Left colon (tissue), 2 donors: ENCODE measurements at places on chromosomes 7 and 10. TPM values are rescaled to one million over a fixed set of nuclear protein-coding genes. Genes with fewer than 3 reads are reported as not detected.

Gene PALS2
- 6.7 TPM for total RNA-seq

Gene CYP2C9
- total RNA-seq, result 0.67 TPM

DNA sequence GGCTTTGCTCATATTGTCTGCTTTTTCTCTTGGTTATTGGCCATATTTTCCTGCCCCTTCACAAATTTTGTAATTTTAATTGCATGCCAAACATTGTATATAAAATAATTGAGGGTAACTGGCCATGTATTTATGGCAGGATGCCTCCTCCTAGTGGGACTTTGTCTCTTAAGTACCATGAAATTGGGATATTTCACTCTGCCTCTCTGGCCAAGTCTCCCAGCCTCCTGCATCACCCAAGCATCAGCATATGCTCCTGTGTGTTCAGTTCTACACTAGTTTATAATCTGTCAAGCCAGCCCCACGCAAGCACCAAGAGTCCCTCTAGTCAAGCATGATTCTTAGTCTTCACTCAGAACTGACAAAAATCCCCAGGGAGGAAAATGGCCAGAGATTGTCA is 44.2 kb upstream of the FHIP2A start:
- DNase-seq, result no peak

DNA sequence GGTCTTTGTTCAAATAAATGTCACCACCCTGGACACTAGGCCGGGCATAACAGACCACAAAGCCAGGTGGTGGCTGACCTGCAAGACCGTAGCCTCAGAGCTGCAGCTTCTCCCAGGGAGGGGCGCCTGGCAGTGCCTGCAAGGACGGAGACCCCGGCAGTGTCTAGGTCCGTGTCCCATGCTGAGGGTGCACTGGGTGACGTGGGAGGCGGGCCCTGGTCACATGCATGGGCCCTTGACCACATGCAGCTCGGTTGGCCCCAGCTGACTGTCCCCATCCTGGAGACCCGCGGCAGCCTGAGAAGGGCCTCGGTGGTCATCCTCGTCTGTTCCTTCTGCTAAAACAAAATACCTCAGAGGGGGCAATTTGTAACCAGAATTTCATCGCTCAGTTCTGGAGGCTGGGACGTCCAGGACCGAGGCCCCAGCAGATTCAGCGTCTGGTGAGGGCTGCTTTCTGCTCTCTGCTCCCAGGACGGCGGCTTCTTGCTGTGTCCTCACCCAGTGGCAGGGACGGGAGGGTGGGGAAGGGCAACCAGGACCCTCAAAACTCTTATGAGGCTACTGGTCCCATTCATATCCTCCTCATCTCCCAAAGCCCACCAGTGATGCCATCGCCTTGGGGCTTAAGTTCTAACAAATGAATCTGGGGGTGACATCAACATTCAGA is 36.8 kb downstream of the PWWP2B start:
- no peak for DNase-seq

DNA sequence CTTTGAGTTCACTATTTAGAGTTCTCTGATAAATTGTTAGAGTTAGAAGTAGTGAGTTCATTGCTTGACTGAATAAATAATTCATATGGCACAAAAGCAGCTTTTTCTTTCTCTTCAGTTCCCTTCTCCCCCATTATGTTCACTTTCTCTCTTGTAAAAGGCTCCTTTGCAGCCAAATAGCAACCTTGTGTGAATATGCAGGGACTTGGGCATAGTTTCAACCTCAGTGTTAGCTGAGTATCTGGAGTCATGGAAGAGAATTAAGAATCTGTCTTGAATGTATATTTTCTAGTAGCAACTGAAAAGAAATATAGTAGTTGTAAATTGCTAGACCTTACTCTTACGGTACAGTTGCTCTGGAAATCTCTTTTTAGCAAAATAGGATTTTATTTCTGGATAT is 31.9 kb downstream of the ZEB1 start:
- DNase-seq, result no peak

GRCh38 chr7:157693071-157693520 is 356.3 kb downstream of the DNAJB6 start:
- no peak for DNase-seq

- DNase-seq, result no peak
Measured at GRCh38 chr7:18467011-18467410, 28.5 kb upstream of the HDAC9 start.

DNA sequence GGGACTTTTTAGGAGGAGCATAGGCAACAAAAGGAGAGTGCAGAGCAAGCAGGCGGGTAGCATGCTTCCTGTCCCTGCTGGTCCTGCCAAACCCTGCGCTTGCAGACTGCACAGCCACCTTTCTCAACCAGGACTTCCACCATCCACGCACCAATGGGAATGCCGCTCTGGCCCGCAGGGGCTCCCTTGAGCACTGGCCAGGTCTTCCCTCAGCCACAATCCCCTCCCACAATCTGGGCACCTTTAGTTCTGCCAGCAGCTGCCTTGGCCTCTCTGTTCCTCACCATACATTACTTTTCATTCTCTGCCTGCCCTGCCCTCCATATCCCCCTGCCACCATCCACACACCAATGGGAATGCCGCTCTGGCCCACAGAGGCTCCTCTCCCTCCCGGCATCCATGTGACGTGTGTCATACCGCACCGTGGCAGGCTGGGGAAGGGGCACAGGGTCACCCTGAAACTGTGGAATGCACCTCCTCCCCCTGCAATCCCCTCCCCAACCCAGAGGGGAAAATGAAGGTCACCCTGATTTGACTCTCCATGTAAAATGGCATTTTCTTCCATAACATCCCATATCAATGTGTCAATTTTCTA is 97.3 kb upstream of the MACROH2A2 start:
- DNase-seq, result no peak

DNA sequence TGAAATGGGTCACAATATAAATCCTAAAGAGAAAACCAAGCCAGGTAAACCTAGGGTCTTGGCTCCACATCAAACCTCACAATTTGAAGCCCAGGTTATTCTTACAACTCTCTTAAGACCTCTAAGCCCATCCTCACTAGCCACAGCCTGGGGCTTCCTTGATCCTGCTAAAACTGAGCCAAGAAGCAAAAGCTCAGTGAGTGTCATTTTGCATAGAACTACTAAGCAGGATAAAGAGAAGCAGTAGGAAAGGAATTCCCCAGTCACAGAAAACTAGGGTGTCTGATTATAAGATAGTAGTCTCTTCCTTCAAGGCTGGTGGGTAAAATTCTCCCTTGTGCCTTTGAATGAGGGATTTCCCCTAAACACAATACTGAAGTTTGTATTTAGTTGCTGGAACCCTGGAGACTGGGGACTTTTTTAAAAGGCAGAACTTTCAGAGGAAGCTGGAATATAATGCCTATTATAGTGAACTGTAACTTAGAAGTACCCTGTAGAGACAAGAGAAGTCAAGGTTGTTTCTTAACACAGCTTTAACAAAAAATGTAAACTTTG is 196.6 kb upstream of the KIAA1217 start:
- no peak for DNase-seq

GRCh38 chr10:17431871-17432311 is 22.5 kb downstream of the ST8SIA6 start:
- no peak for DNase-seq

Gene PPP1R17
- not detected for total RNA-seq

GRCh38 chr7:27169658-27170425 is 4.3 kb downstream of the HOXA10 start:
- DNase-seq, result peak; percentile 51

DNA sequence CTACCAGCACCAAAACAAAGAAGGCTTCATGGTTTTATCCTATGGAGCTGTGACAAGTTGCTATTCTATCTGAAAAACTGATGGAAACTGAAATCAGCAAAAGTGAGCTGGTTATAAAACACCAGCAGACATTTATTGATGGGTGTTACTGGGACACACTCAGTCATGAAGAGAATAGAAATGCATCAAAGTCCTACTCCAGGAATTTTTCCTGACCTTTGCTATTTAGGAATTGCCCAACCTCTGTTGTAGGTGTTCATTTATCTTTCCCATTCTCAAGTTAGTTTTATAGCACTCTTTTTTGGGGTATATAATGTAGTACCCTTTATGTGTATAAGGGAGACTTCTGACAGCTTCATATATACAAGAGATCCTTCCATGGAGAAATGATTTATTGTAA is 533.2 kb downstream of the REEP3 start:
- no peak for DNase-seq

GRCh38 chr7:50450590-50451032 is 461 bp upstream of the FIGNL1 start:
- peak; percentile 45 for DNase-seq

DNA sequence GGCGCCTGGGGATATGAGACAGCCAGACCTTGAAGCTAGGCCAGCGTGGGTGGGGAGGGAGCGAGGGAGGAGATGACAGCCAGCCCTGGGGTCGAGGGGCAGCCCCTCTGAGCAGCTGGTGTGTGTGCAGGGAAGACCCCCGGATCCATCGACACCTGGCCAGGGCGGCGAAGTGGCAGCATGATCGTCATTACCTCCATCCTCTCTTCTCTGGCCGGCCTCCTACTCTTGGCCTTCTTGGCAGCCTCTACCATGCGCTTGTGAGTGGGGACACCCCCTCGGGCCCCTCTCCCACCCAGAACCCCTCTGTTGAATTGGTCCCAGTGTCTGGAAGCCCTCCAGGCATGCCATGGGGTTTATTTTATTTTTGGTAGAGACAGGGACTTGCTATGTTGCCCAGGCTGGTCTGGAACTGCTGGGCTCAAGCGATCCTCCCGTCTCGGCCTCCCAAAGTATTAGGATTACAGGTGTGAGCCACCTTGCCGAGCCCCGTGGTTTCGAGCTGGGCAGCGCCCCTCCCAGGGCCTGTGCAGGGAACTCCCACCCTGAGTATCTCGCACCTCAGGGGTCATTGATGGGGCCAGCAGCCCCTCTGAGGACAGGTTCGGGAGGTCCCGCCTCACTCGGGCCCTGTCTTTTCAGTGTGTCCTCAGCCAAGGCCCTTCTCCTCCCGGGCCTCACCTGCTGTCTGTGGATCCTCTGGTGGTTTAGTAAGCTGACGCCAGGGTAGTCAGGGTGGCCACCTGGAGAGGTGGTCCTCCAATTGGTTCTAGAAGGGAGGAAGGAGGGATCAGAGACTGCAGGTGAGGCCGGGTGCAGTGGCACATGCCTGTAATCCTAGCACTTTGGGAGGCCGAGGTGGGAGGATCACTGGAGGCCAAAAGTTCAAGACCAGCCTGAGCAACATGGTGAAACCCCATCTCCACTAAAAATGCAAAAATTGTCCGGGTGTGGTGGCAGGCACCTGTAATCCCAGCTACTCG is 3.8 kb downstream of the UPK3B start:
- DNase-seq, result no peak

- DNase-seq, result no peak
Measured at GRCh38 chr7:158102897-158103296, 484.7 kb downstream of the PTPRN2 start.

DNA sequence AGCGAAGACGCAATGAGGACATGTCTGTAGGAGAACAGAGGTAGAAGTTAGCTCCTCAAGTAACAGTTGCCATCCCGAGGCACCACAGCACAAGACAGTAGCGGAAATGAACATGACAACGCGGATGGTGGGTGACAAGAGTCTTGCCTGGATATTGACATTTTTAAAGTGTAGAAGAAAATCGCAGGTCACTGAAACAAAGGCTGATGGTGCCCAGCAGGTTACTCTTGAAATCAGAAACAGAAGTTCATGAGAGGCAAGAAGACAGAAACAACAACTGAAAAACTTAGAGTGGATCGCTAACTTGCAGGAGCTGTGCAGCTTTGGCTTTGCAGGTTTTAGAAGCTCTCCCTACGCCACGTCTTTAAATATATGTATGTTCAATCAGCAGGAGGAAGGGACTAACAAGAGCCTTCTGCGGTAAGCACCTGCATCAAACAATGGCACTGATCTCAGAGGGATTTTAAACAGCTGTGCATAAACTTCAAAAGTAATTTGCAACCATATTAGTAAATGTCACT is 1.8 kb downstream of the PRKCQ start:
- DNase-seq, result no peak

- no peak for DNase-seq
Measured at GRCh38 chr7:131529179-131529578, 27.2 kb downstream of the PODXL start.

Gene ENTPD7
- 20.2 TPM for total RNA-seq

Gene UTF1
- not detected for total RNA-seq

Gene PIP
- total RNA-seq, result not detected

DNA sequence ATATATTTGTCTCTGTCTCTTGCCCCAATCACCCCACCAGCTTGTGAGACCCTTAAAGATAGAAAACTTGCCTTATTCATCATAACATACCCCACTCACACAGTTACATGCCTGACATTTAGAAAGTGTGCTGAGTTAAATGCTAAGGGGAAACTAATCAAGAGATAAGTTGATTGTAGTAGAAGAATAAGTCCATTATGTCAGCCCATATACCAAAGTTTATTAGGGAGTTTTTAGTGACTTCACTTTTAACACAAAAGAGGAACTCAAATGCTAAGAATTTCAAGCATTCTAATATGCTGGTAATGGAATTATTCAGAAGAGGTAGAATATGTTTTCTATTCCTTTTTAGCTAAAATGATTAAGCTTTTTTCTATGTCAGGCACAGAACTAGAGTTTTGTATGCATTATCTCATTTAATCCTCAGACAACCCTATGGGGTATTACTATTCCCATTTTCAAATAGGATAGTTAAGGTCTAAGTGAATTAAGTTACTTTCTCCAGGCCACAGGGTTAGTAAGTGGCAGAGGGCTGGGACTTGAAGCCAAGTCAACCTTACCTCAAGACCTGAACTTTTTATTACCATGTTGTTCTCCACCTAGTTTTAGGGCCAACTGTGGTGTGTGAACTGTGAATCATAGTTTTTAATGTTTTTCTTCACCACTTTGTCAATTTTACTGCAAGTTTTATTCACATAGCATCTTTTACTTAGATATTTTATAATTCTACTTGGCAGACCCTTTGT is 19.6 kb downstream of the ASAH2 start:
- no peak for DNase-seq

Gene ZNF746
- 12.3 TPM for total RNA-seq

DNA sequence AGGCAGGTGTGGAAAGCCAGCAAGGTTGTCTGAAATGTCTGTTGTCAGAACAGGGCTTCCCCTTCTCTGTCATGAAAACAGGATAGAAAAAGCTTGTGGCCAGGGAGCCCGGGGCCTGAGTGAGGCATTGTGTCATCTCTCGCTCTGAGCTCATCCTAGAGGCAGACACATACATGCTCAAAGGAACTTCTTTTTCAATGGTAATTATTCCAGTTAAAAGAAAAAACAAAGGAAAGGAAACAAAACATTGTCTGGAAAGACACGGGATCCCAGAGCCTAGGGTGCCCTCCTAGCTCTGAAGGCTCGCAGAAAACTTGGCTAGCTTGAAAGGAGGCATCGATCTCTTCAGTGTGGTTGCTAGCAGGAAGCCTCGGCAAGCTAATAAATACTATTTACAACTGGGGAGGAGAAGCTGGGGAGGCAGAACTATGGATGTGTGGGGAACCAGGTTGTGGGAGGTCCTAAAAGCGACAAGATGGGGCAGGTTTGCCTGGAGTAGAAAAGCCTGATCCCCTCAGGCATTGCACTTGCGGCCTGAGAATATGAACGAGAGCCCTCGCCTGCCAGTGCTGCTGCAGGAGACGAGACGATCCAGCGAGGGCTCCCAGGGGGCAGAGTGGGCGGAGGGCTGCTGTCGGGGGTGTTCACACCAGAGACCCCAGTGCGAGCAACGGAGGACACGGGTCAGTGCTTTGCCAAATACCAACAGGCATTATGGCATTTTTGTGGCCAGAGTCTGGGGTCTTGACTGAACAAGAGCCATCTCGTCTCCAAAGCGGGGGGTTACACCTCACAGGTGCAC is 32.8 kb upstream of the DGKI start:
- DNase-seq, result no peak

GRCh38 chr10:133327651-133328357 is 8.9 kb downstream of the CALY start:
- no peak for DNase-seq
